Stimulated activated CD4-positive, alpha-beta T cell treated with anti-CD3 and anti-CD28 coated beads, Interleukin-1b, Interleukin-23, amount 100 ng/mL, for 1 hour (primary cell): ENCODE measurements at places on chromosomes 7 and 10.

GRCh38 chr7:22827563-22827962 is 4.9 kb upstream of the TOMM7 start:
- no peak for DNase-seq

DNA sequence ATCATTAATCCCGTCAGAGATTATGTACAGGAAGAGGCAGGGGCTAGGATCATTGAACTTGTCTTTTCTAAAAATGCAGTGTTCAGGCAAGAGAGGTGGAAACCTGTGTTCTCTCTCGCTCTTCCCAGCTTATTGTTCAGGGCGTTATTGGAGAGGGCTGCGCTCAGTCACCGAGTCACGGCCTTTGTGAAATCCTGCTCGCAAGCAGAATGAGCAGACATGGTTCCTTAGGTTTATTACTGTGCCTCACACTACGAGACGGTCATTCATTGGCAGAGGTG is 631 bp upstream of the PRKRIP1 start:
- no peak for DNase-seq

- DNase-seq = no peak
Measured at GRCh38 chr10:77400033-77400432, 237.6 kb downstream of the KCNMA1 start.

GRCh38 chr7:78702770-78703169 is 750.7 kb downstream of the MAGI2 start:
- no peak for DNase-seq

DNA sequence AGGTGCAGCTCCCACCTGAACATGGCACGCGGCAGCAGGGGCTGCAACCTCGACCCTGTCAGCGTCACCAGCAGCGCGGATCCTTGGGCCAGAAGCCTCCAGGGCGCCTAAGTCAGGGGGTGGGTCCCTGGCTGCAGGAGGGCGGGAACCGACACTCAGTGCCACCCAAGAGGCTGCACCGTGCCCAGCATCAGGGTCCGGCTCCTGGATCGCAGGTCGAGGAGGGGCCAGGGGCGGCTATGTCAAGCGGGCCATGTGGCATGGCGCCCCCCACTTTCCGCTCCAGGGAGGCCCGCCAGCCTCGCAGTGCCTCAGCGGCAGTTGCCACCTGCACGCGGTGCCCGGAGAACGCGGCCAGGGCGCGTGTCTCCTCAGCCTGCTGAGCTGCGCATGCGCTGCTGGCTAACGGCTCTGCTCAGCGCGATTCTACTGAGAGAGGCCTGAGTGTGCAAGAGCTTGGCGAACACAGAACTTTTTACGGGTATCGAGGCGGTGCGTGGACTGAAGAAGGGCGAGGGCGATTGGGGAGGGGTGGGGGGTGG is at the start of gene ANKRD30A:
Gene ANKRD30A, plus strand, starts transcription at position 408 of the 542 bp plus-strand sequence. CDS start 190 bp downstream, outside the sequence.
- no peak for DNase-seq

DNA sequence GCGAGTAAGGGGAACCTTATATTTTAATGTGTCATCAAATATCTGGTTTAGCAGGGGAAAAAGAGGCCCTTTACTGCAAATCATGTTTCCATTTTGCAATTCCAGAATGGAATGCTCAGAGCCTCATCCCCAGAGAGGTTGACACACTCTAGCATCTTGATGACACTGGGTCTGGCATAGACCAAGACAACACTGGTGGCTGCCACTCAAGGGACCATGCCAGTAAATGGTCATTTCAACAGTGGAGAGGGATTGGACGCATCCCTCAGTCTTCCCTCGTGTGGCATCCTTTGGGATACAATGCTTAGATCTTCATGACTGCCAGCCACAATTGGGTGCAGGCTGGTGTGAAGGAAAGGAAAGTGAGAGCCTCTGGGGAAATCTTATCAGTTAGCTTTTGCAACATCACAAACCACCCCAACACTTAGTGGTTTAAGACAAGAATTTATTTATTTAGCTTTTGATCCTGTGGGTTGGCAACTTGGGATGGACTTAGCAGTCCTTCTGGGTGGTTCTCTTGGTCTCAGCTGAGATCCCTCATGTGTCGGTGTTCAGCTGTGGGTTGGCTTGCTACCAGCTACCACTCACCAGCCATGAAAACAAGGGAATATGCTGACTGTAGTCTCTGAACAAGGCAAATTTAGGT is 21.6 kb downstream of the TACC2 start:
- no peak for DNase-seq

GRCh38 chr10:36116731-36117130 is 474.6 kb upstream of the FZD8 start:
- DNase-seq = no peak

DNA sequence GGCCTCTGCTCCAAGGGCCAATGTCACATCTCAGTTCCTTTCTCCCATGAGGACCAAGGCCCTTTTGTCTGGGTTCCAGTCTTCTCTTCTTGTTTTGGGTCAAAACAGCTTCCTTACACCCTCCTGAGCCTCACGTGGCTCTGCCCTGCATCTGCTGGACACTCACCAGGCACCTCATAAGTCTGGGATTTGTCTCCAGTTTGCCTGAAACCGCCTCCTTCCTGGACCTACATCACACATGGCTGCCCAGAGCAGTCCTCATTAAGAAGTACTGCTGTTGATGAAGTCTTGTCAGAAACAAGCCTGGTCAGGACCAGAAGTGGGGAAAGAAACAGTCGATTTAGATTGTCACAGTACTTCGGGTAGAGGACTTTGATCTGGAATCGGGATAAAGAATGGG is 173.4 kb upstream of the BMPER start:
- DNase-seq = no peak

- no peak for DNase-seq
Measured at GRCh38 chr7:41403291-41403690, 299.6 kb downstream of the INHBA start.

- DNase-seq = no peak
Measured at GRCh38 chr10:118594392-118595063, 920 bp downstream of the PRLHR start.

GRCh38 chr7:24328050-24328449 is 44.1 kb downstream of the NPY start:
- DNase-seq = no peak

DNA sequence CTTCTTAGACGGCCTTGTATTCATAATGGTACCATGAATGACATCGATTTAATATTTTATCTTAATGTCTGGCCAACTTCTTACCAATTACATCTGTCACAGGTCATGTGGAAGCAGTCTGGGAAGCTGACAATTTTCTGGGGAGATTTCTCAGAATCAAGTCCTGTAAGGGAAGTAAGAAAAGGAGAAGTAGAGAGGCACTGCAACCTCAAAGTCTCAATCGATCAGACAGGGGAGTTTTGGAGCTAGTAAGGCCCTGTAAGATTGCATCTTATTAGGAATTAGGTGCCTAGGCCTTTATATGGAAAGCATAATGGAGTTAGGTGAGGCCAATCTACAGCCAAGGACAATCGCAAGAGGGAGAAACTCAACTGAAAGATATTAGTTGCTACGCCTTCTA is 694.6 kb upstream of the SORCS1 start:
- no peak for DNase-seq

DNA sequence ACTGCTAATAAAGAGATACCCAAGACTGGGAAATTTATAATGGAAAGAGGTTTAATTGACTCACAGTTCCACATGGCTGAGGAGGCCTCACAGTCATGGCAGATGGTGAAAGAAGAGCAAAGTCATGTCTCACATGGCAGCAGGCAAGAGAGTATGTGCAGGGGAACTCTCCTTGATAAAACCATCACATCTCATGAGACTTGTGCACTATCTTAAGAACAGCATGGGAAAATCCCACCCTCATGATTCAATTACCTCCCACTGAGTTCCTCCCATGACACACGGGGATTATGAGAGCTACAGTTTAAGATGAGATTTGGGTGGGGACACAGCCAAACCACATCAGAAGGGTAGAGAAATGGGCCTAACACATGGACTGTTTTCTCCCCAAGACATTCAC is 156.3 kb downstream of the CCDC71L start:
- no peak for DNase-seq

- DNase-seq = no peak
Measured at GRCh38 chr10:126841341-126841895, 63.8 kb upstream of the DOCK1 start.

- DNase-seq = no peak
Measured at GRCh38 chr10:78579995-78580394, 488.8 kb upstream of the ZMIZ1 start.

DNA sequence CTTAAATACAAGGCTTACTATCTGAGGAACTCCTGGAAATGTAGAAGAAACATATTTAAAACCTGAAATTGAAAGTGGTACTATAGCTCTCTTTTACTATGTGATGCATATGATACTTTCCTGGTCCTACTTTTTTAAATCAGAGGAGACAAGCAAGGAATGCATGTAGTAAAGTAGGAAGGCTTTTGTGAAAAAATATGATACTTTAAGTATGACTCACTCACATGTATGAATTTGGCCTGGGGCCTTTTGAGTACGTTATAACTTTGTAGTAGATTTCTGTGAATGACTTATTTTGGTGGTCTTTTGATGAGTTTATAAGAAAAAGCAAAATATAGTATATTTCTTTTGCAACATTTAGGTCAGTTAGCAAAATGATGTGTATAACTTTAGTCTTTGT is 53.8 kb downstream of the TAX1BP1 start:
- no peak for DNase-seq

- no peak for DNase-seq
Measured at GRCh38 chr7:28160551-28160991, 20.0 kb downstream of the JAZF1 start.

DNA sequence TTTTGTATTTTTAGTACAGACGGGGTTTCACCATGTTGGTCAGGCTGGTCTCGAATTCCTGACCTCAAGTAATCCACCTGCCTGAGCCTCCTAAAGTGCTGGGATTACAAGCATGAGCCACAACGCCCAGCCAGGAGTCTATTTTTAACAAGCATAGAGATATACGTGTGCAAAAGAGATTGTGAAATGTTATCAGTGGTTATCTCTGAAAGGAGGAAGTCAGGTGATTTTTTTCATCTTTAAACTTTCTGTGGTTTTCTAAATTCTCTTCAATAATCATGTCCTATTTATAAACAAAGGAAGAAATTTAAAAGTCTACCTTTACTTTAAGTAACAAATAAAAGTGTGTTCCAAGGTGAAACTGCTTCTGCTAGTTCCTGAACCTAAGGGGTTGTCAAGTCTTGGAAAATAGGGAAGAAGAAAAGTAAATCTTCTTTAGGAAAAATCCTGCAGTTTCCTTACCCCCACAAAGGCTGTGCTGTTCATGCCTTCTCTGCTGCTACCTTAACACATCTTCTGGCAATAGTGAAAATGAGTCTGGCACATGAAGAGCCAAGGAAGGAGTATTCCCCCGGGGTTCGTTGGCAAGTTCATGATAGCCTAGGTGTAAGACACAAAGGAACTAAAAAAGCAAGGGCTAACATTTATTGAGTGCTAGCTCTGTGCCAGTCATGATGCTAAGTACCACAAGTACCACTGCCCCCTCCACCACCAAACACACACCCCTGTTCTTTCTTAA is 51.1 kb downstream of the CYP26A1 start:
- no peak for DNase-seq

DNA sequence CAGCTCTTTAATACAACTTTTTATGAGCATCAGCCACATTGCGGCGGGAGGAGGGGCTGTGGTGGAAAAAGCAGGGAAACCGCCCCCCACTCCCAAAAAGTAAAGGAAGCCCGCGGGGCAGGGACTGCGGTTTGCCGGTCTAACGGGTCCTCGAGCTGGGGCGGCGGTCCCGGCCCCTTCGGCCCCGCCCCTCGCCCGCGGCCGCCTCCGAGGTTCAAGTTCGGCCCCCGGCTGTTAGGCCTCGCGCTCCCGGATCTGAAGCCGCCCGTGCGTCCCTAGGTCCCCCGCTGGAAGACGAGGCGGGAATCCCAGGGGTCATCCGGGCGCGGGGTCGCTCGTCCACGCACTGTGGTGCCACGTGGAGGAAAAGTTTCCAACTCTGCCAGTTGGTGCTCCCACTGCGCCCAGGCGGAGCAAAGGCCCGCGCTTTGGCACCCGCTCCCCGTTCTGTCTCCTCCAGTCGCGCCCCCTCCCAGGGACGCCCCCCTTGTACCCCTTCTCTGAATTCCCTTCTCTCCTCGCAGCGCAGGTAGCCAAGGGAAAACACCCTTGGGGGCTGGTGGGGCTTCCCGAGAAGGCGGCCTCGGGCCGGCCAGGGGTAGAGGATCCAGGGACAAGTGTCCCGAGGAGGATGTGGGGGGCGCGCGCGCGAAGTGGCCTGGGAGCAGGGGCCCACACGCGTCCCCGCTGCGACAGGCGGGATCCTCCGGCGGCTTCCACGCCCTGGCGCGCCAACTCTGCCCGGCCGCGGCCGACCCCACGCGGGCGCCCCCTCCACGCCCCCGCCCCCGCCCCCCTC is 798 bp upstream of the AUTS2 start:
- DNase-seq = no peak

- no peak for DNase-seq
Measured at GRCh38 chr10:104449391-104449790, 95.8 kb downstream of the CFAP58 start.

DNA sequence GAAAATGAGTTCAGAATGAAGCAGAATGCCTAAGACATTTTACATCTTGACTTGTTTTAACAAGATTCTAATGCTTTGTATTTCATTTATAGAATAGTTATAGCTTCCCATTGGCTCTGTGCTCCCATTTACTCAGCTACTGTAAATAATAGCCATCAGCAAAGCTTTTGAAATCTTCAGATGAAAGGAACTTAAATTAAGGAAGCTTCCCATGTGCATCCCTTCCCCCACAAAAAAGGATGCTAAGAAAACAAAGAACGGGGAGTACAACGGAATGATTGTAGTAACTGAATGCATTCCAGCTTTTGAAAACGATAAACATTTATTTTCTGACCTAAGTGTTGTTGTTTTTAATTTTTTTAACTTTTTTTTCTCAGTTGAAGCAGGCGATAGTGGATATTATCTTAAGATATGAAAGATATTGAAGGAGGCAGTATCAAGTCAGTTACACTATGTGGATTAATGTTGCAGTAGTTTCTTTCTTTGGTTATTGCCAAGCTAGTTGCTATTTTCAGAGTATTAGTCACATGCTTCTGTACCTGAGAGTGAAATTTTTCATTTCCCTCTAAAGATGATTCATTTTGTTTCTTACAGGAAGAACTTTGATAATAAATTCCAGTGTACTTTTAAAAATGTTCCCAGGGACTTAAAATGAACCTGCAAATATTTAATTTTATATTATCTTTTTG is 129.2 kb downstream of the KCND2 start:
- DNase-seq = no peak

DNA sequence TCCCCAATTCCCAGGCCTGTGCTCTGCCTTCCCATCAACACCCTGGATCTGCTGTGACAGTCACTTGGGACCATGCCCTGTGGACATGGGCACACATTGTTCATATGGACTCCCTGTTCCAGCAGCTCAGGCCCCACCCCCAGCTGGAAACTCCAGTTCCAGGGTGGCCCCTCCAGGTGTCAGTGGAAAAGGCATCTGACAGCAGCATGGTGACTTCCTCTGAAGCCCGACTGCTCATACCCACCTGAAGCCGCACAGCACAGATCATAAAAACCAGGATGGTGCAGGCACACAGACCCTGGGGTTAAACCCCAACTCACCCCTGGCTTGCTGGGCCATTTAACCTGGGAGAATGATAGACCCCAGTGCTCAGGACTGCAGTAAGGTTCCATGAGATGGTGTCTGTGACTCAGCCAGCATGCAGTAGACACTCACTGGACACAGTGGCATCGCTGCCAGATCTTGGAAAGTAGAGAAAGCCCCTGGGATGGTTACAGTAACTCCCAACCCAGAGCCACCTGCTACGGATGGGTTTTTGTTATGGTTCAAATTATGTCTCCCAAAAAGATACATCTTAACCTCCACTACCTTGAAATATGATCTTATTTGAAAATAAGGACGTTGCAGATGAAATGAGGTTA is 72.6 kb upstream of the NANOS1 start:
- DNase-seq = no peak
